ENCODE measurements at places on chromosomes 1 and 21. TPM values are rescaled to one million over a fixed set of nuclear protein-coding genes. Genes with fewer than 3 reads are reported as not detected.

CD53 gene
- 9.1 TPM for total RNA-seq

DNA sequence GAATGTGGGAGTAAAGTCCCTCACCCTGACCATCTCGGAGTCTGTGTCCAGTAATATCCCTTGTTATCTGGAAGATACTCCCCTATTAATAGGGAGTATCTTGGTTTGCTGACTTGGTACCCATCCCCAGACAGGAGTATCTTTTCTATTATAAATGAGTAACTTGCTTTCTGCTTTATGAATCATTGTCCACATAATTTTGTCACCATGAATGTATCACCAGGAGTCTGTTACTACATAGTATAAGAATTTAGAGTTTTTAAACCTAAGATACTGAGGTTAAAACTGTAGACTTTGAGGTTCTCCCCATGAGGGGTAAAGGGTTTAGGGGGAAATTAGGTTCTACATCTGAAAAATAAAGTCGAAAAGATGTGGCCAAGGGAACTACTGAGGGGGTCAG is 175.6 kb downstream of the FCRL5 start:
- no peak for DNase-seq

DNA sequence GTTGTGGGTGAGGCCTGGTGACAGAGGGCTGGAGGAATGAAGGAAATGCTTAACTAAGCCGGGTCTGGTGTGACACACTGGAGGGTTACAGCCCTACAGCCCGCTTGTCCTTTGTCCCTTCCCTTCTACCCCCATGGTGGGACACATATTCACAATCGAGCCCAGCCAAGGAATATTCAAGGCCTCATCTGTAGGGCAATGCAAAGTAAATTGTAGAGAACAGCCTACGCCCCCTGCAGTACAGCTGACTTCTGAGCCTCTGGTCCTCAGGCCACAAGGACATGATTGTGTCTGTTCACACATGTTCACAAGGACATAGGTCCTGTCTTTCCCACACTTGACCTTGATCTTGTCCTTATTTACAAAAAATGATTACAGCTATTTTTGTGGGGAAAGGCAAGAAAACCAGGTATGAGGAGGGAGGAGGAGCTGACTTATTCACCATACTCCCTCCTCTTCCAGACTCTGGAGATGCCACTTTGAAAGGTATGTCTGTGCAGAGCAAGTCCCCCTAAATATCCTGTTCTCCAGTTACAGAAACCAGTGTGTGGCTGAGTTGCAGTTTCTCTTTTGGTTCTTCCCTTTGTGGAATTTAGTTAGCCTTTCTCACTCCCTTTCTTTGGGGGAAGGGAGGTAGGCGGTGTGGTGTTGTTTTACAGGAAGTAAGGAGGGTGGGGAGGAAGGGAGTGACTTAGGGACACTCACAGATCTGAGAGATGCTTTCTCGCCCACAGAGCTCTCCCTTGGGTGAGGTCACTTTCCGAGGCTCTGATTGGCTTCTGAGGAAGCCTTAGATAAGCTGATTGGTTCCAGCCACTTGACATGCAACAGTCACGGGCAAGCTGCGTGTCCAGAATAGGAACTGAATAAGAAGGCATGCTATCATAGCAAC is 14.6 kb downstream of the POLR3GL start:
- DNase-seq: peak; percentile 98

DNA sequence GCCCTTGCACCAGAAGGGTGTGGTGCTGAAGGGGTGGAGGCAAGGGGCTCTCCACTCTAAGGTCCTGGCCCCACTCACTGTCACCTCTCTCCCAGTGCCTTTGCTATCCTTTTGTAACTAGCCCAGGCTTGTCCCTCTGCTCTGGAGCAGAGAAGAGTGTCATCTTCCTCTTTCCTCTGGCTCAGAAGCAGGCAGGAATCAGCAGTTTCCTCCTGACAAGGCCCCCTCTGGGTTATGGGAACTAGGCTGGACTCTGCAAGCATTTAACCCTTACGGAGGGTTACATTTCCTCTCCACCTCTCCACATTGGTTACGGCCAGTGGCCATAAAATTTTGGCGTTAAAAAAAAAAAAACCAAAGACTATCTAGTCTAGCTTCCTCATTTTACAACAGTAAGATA is 30.4 kb downstream of the PLXNA2 start:
- no peak for DNase-seq

DNA sequence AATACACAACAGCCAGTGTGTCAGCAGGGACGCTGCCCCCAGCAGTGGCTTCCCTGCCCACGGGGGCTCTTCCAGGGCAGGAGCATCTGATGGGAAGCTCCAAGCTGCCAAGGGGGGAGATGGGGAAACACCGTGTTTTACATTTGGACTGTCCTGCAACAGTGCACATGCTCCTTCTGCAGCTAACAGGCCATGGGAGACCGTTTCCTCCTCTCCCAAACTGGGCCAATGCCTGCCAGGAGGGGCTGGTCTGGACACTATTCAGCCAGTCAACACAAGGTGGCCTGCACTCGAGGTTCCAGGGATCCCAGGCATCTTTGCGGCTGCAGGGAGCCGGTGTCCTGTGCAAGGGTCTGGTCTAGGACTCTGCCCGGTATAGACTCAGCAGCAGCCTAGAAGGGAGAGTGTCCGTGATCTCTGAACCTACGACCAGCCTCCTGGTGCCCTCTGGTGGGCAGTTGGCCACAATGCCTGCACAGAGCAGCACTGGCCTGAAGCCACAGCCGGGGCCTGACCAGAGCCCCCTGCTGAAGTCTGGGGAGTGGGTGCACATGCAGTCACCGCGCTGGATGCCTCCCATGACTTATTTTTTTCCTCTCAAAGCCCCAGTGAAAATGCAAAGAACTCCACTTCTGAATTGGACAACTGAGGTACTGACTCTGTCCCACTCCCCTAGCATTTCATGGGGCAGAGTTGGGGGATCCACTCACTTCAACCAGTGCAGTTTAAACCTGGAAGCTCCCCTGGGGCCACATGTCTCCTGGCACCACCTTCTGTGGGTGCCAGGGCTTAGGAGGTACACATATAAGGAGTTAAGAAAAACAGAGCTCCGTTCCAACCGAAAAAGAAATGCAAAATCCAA is 33.3 kb downstream of the RCC2 start:
- DNase-seq: peak; percentile 50

- no peak for DNase-seq
These were observed 3.3 kb downstream of the TMEM200B start for GRCh38 chr1:29120367-29120766.

TACSTD2 gene
- total RNA-seq: not detected

DNA sequence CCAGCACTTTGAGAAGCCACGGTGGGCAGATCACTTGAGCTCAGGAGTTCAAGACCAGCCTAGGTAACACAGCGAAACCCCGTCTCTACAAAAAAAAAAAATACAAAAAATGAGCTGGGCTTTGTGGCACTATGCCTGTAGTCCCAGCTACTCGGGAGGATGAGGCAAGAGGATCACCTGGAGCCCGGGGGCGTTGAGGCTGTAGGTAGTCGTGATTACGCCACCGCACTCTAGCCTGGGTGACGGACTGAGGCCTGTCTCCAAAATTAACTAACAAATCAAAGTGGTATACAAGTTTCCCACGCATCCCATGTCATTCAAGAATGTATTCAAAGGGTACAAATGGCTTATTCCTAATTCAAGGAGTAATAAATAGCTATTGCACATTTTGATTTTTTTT is 2.4 kb downstream of the AUNIP start:
- DNase-seq: no peak

GRCh38 chr1:9152535-9152934 is 23.6 kb upstream of the GPR157 start:
- no peak for DNase-seq

FCGR3B gene
- total RNA-seq: 1.2 TPM

GRCh38 chr1:185804608-185805007 is 70.4 kb downstream of the HMCN1 start:
- no peak for DNase-seq

DNA sequence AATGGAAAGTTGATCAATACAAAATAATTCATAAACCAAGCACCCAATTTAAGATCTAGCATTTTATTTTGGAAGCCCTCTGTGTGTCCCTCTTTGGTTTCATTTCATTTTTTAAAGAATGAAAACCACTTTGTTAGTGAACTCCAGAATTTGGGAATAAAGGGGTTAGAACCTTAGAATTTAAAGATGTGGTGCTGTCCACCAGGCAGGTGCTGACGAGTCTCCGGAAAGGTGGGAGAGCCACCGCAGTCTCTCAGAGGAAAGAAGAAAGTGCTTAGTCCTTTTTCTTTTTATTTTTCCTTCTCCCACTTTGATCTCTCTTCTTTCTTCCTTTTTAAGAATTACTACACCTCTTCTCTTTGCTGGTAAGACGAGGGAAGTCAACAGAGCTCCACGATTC is 20.5 kb upstream of the HIVEP3 start:
- no peak for DNase-seq

DNA sequence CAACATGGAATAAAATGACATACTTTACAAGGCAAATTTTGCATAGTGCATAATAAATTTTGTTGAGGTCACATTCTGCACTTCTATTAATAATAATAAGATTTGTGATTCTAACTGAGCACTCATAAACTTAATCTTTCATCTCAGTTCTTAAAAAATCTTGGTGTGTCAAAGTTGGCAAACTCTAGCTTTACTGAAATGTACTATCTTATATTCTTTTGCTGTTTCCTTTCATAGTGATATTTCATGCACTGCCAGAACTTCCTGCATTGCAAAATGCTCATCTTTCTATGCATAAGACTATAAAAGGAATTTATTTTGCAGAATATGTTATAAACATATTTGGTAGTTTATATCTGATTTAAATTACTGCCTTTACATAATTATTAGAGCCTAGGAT is 797.6 kb downstream of the ADGRL2 start:
- no peak for DNase-seq

GRCh38 chr1:209675565-209676154 is 448 bp downstream of the G0S2 start:
- no peak for DNase-seq

DNA sequence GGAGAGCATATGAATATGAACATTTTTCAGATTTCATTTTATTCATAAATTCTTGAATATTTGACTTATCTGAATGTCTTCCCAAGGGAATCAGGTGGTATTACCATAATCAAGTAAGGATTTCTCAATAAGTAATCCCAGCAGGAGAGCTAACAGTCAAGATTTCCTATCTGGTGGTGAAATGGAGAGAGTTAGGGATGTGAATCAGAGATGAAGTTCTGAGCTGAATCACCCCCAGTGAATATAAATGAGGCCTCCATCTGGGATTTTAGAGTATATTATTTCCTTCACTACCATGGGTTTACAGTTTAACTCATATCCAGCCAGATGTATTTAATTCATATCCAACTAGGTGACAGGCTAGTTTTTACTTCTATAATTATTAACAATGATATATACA is 61.5 kb upstream of the RGS2 start:
- DNase-seq: no peak

LYSMD1 gene
- total RNA-seq: 12.4 TPM

CFHR1 gene
- total RNA-seq: not detected

GPR153 gene
- total RNA-seq: 3.4 TPM

DNA sequence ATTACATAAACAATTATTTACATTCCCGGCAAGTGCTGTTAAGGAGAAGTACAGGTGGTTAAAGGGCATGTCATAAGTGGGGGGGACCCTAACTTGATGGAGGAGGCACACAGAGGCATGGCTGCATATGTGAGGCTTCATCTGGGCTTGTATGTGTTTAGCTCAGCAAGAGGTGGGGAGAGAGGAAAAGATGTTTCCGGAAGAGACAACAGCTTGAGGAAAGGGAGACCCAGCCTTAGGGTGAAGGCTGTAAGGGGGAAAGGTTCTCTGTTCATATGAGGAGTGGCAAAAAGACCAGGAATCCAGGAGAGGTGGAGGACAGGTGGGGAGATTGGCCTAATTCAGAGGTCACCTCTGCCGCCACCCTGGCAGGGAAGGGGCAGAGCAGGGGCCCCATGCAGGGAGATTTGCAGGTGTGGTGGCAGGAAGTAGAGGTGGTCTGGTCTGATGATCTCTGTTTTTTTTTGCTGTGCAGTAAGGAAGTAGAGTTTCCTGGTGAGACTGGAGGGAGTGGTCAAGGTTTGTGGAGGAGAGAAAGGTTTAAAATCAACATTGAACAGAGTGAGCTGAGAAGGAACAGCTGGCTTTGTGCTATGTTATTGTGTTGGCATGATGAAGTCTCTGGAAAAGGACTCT is 9.0 kb downstream of the TRAF5 start:
- DNase-seq: no peak

DNA sequence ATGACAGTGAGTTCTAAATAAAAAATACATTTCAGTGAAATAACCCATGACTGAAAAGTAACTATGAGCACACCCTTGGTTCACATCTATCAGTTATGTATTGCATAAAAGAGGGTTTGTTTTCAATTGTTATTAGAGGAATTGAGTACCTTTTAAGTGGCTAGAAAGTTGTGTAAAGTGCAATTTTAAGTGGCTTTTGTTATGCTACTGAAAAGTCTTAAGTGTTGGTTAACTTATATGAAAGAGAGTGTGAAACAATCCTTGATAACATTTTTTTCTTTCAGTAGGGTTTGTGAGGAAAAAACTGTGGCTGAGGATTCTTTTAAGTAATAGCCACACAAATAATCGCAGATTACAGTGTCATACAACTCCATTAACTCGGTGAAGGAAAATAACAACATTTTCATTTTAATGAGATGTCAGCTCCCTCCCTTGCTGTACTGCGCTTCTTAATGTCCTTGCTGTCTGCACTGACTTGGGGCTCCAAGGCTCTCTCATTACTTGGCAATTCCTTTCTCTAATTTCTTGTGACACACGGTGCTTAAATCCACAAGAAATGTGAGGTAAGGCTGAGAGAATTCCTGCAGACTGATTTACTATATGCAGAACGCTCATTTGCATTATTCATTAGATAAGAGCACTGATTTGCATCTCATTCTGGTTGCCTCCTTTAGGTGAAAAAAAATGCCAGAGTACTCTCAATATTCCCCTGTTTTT is 40.6 kb downstream of the NTNG1 start:
- DNase-seq: no peak

DNA sequence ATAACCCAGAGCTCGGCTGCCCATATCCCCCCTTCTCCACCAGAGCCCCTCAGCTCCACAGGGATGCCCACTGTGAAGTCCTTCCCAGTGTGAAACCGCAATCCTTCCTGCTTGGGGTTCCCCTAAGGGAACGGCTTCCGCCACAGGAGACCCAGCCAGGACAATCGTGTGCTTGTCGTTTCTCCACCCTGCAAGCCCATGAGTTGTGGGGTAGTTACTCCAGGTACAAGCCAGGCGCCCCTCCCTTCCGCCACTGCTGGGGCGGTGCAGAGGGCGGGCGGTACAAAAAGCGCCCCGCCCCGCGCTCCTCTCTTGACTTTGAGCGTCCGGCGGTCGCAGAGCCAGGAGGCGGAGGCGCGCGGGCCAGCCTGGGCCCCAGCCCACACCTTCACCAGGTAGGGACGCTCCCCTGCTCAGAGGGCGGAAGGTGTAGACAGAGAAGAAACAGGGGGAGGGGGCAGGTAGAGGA is at the start of gene TINAGL1:
TINAGL1 (plus strand) TSS at position 315 of the 469 bp plus-strand sequence. CDS start 634 bp downstream, outside the sequence.
- peak; percentile 69 for DNase-seq

BSND gene
- not detected for total RNA-seq

- DNase-seq: no peak
These were observed 4.5 kb upstream of the ZNF644 start for GRCh38 chr1:91026320-91026719.
